KBM-7 (cell line): ENCODE measurements at places on chromosomes 1 and 21.

DNA sequence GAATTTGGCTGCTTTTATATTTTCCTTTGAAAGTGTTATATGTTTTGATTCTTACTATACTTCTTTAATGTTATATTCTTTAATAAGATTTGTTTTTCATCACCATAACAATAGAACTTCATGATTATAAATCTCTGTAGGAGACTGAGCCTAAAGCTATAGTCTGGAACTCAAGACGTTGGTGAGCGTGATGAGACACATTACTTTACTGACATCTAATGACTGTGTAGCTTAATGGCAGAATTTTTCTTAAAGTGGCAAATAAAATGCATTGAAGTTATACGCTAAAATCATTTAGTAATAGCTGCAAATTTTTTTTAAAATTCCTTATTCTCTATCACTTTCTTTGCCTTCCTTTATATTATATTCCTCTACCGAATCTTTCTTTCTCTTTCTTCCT, 56.1 kb upstream of the HAO2 start:
- DNase-seq: no peak

- DNase-seq: no peak
These were observed 137.9 kb downstream of the BACH1 start for GRCh38 chr21:29436650-29437049.

- peak; percentile 87 for DNase-seq
These were observed 1.3 kb downstream of the ARL8A start for GRCh38 chr1:202143011-202143767.

DNA sequence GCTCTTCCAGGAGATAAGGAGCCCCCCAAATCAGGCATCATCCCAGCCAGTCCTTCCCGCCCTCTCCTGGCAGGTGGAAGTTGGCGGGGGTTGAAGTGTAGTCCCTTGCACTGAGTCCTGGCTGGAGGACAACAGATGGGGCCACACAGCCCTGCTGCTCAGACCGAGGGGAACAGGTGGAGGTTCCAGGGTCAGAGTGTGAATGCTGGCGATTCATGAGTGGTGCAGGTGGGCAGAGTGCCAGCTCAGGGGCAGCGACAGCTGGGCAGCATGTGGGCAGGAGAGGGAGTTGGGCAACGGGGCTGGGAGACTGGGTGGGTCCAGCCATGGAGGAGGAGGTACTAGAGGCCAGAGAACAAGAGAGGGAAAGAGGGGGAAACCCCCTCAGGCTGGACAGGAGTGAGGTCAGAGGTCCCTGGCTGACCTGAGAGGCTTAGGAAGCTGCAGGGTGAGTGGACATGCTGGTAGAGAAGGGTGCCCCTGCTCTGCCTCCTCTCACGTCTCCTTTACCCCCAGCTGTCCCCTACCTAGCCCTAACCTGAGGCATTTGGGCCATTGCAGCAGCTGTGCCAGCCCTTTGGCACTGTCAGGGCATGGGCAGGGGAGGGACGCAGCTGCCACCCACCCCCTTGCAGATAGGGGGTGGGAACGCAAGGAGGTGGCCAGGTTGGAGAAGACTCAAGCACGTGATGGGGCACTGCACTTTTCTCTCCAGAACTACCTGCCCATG, 11.3 kb upstream of the ADORA1 start:
- no peak for DNase-seq

DNA sequence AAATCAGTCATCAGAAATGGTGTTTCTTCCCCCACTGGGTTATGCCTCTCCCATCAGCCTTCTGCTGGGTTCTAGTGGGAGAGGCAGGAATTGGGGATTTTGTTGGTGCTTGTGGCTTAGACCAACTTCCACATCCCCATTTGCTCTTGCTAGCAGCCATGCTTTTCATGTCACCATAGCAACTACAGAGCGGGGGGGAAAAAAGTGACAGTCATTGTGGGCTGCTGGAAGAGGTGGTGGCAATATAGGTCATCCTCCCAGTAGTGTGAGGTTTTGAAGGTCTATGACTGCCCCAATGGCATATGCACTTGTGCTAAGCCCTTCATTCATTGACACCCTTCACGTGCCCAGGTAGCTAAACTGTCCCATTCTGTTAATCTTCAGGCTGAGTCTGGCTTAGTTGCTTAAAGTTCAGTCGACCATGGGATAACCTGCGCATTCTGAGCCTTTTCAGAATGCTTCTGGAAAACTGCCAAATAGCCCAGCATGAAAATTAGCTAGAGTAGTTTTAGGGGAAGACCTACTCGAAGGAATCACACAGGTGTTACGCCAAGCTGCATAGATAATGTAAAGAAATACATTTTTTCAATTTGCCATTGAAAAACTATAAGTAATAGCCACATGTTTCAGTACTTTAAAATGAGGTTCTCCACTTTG, 53.7 kb upstream of the ZNF326 start:
- DNase-seq: peak; percentile 82

GRCh38 chr1:167429612-167430011, 88.7 kb downstream of the CD247 start:
- DNase-seq: no peak

GRCh38 chr1:6148497-6149241, 31.5 kb downstream of the CHD5 start:
- DNase-seq: peak; percentile 49

DNA sequence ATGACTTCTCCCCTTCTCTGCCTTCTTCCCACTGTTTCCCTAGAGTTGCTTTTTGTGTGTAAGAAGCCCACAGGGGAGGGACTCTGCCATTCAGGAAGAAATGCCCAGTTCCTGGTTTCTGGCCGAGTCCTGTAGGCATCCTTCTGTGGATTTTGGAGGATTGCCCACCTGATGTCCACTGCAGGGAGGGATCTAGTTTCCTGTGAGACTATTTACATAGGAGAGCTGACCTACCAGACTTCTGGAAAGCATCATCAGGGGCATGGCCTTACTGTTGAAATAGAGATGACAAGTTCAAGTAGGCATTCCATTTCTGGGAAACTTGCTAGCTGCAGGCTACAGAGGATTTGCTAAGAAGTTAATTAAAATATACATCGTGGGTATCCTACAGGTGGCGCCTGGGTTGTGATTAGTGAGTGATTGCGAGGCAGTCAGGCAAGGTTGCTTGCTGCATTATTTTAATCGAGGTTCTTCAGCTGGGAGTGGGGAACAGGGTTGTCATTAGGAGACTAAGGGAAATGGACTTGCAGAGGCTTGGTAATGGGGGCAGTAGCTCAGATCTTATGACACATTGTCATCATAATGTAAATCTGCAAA, 148.7 kb downstream of the HHAT start:
- no peak for DNase-seq

- DNase-seq: no peak
These were observed 24.4 kb upstream of the GNG4 start for GRCh38 chr1:235673981-235674380.

DNA sequence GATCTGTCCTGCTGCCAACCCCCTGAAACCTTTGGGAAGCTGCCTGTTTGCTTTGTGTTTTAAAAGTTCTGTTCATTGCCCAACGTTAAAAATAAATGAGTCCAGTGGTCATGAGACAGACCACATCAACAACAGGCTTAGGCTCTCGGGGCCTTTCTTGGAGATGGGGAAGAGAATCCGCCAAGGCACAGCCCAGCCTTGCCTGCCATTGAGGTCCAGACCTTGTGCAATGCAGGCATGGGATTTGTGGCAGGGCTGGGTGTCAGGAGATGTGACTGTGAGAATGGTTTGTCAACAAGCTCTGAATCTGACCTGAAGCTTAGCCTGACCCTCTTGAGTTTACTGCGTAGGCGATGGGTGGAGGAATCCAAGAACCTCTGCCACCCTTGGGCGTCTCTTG, 4.2 kb downstream of the SPSB1 start:
- no peak for DNase-seq

- DNase-seq: no peak
These were observed 31.4 kb upstream of the DENND1B start for GRCh38 chr1:197806718-197807117.

GRCh38 chr1:7422966-7423365, 348.1 kb upstream of the VAMP3 start:
- no peak for DNase-seq

DNA sequence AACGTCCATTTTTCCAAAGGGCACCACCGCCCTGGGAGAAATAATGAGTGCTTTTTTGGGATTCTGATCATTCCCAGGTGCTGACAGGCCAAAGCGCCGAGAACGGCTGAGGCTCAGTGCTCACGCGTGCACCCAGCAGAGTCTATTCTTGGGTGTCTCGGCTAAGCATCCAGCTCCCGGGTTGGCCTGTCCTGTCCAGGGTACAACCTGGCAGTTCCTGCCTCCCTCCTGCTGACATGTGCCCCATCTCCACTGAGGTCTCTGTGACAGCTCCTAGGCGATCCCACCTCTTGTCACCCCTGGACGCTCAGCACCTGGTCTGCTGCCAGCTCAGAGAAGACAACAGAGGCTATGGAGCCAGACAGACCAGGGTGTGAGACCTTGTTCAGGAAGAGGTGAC, 684.5 kb downstream of the PTPRU start:
- no peak for DNase-seq
